ENCODE measurements at places on chromosomes 12 and 14. TPM values are rescaled to one million over a fixed set of nuclear protein-coding genes. Genes with fewer than 3 reads are reported as not detected.

Gene PZP
- not detected for total RNA-seq

Gene IKZF4
- total RNA-seq: 1.8 TPM

Gene SLC2A13
- 11.1 TPM for total RNA-seq

Gene KCNJ8
- total RNA-seq: 0.22 TPM

Gene FOXG1
- total RNA-seq: under 0.01 TPM

Gene GPR137C
- total RNA-seq: 0.97 TPM

Gene PRB2
- total RNA-seq: not detected

Gene TPH2
- total RNA-seq: not detected

Gene LTBP2
- 335 TPM for total RNA-seq

Gene PDE3A
- 22.2 TPM for total RNA-seq

Gene TAS2R9
- total RNA-seq: 0.32 TPM

Gene CLEC14A
- total RNA-seq: 0.54 TPM

Gene FSCB
- not detected for total RNA-seq

Gene CLEC4C
- total RNA-seq: not detected

Gene TAS2R20
- total RNA-seq: 6.7 TPM

Gene EML5
- 0.13 TPM for total RNA-seq

Gene PMCH
- total RNA-seq: 0.22 TPM

Gene FOXN4
- not detected for total RNA-seq

Gene KRT82
- not detected for total RNA-seq

Gene HAL
- 0.11 TPM for total RNA-seq

Gene MORN3
- total RNA-seq: 1.0 TPM

Gene DCAF4
- total RNA-seq: 11.9 TPM

Gene GPRC5A
- total RNA-seq: 28.9 TPM

Gene ACOT4
- 2.2 TPM for total RNA-seq

Gene SIX4
- total RNA-seq: 42.6 TPM
